ENCODE measurements at places on chromosomes 12 and 14.

GRCh38 chr14:58641509-58641908, 3.7 kb downstream of the DACT1 start:
- DNase-seq = no peak

DNA sequence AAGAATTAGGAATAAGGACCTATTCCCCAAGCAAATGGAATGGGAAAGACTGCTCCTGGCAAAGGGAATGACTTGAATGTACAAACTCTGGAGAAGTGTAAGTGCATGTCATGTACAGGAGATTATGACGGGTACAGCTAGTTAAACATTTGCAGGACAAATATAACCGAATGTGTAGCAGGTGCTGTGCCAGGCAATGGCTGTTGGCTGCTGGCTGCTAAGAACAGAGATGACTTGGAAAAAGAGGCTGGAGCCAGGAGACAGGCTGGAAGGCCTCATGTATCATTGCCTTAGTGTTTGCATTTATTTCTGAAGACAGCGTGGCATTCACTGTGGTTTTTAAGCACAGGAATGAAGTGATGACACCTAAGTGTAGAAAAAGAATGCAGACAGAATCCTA, 136.8 kb downstream of the TTC8 start:
- DNase-seq = no peak

GRCh38 chr12:112166051-112167015, 41.0 kb downstream of the TRAFD1 start:
- no peak for DNase-seq

- peak; percentile 25 for DNase-seq
These were observed 19.9 kb upstream of the NEDD1 start for GRCh38 chr12:96886998-96887677.

DNA sequence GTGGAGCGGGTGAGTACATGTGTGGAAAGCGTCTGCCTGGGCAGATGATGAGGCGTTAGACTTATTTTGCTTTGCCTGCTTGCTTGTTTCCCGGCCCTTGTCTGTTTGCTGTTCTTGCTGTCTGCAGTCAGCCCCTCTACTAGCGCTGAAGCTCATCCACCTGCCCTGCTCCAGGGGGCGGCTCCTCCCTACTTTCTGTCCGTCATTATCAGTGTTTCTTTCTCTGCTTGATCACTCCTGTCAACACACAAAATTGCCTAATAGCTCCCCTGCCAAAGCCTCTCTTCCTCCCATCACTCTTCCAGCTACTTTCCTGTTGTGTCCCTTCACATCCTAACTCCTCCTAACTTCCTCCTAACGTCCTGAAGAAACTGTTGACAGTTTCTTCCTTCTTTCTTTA, 34.9 kb upstream of the GALNT8 start:
- DNase-seq = no peak

GRCh38 chr12:17954788-17955187, 135.2 kb downstream of the RERGL start:
- no peak for DNase-seq

- no peak for DNase-seq
These were observed 9.2 kb upstream of the CRIP2 start for GRCh38 chr14:105465209-105466031.

DNA sequence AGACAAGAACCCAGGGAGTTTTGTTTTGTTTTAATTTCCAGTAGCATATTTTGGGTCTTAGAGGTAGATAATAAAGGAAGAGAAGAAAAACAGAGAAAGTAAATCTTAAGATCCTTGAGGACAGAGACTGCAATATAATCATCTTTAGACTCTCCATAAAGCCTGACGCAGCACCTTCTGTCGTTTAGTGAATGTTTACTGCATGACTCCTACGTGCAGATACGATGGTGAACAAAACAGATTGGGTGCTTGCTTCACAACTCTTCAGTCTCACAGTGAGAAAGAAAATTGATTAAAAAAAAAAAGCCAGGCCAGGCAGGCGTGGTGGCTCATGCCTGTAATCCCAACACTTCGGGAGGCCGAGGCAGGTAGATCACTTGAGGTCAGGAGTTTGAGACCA, 86.9 kb downstream of the STON2 start:
- DNase-seq = no peak

DNA sequence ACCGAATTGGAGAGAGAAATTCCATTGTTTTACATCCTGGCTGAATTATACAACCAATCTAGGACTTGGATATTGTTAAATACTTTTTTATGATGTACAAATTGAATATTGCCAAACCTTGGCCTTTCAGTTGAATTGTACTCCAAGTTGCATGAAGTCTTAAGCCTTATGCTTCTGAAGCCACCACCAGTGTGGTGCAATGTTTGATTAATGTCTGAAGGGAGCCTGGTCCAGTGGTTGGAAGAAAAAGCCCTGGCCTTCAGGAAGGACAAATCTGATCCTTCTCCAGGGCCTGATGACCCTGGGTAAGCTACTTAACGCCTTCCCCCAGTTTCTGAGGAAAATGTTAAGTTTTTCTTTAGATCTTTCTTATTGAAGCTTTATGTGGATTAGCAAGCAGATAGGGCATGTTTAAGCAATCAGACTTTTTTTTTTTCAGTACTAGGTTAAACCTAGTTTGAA, 72.0 kb downstream of the PAPOLA start:
- DNase-seq = no peak

- no peak for DNase-seq
These were observed 716.0 kb upstream of the STXBP6 start for GRCh38 chr14:25765909-25766308.

- DNase-seq = no peak
These were observed 300.5 kb downstream of the CACNA1C start for GRCh38 chr12:2353281-2353680.

DNA sequence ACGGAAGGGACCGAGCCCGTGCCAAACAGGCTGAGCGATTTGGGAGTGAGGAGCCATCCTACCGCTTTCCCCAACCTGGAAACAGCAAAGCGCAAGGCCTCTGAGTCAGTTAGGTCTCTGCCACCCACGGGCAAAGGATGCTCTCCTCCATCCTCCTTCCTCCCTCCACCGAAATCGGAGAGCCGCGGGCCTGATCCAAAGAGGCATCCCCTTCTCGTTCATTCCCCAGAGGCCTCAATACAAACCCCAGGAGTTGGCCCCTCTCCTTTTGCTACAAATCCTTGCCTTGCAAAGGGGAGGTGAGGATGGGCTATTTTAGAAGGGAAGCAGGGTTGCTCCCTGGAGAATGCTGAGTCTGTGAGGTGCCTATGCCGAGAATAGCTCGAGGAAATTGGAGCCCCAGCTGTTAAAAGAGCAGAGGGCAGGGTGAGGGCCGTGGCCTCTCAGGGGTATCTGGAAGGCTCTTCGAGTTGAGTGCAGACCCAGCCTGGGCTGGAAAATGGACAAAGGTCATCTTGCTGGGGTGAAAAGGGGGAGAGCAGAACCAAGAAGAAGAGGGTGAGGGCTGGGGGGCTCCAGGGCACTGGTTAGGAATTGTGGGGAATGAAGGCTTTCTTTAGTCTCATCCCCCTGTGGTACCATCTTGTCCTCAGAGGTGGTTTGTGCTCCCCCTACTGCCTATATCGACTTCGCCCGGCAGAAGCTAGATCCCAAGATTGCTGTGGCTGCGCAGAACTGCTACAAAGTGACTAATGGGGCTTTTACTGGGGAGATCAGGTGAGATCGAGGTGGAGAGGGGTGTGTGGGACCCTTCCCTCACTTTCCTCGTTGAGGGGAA, 1.1 kb downstream of the TPI1 start:
- DNase-seq = peak; percentile 32
